ENCODE measurements at places on chromosomes 7 and 10.

DNA sequence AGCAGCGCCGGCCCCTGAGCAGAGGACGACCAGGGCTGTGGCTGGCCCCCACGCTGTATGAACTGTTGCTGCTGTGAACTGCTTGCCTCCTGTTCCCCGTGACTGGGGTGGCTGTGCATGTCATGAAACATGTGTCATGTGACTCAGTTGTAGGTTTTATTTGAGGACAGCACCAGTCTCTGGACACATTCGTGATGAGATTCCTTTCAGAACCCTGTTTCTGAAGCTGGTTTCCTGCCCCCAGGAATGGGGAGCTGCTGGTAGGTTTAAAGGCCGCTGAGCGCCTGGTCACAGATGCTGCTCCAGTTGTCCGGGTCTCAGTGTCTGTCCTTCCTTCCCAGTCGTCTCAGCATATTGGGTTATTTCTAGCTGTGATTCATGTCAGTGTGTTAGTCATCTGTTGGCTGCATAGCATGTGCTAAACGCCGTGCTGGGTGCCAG is 79.1 kb upstream of the PPIF start:
- DNase-seq = no peak

DNA sequence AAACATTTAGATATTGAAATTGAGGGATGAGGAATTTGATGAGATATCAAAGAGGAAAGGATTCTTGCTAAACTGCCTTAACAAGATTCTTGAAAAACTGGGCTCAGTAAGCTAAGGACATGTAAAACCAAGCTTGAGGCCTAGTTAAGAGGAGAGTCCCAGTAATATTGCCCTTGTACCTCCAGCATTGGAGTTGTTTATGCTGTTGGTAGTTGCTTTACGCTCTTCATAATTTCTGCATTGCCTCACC is 156.1 kb upstream of the TRIM24 start:
- no peak for DNase-seq

- no peak for DNase-seq
Observed at GRCh38 chr7:38940774-38941173, 31.8 kb upstream of the VPS41 start.

GRCh38 chr7:20140291-20141001 is 76.7 kb downstream of the MACC1 start:
- no peak for DNase-seq

- DNase-seq = no peak
Observed at GRCh38 chr10:101666083-101666482, 28.9 kb downstream of the FBXW4 start.

DNA sequence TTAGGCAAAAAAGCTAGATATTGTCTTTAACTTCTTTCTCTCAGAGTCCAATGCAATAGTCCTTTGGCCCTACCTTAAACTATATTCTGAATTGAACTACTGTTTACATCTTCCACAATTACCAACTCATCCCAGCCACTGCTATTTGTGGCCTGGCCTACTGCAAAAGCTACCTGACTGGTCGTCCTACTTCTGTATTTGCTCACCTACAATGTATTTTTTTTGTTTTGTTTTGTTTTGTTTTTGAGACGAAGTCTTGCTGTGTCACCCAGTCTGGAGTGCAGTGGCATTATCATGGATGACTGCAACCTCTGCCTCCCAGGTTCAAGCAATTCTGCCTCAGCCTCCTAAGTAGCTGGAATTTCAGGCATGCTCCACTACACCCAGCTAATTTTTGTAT is 51.2 kb downstream of the ARL4A start:
- no peak for DNase-seq

GRCh38 chr7:140624392-140625191 is 16.0 kb downstream of the DENND2A start:
- no peak for DNase-seq

GRCh38 chr10:90363799-90364483 is 493.9 kb downstream of the HTR7 start:
- DNase-seq = no peak

GRCh38 chr7:422191-422885 is 97.3 kb downstream of the PDGFA start:
- no peak for DNase-seq

DNA sequence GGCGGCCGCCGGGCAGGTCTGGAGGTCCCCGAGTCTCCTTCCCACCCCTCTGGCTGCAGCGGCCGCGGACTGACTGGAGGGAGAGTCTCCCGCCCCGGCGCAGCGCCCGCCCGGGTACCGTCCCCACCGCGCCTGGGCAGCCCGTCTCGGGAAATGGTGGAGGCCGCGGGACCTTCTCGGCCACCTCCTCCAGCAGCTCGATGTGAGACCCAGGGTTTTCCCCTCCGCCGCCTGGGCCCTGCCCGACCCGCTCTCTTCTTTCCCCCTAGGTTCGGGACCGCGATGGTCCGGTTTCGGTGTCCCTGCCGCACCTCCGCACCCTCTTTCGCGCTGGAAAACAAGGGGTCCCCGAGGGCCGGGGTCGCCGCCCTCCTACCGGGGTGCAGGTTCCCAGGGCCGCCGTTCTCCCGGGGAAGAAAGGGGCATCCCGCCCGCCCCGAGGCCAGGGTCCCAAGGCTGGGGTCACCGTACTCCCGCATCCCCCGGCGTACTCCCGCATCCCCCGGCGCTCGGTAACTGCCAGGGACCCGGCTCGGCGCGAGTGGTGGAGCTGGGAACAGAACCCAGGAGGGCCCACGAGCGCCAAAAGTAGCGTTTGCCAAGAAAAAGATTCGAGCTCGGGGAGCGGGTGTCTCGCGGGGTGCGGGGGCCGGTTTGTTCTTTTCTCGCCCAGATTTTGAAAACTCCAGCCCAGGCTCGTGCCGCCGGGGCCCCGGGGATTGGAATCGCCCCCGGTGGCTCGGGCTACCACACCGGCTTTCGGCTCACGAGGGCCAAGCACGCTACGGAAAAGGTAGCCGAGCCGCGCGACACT is 3.4 kb downstream of the TNRC18 start:
- peak; percentile 71 for DNase-seq

DNA sequence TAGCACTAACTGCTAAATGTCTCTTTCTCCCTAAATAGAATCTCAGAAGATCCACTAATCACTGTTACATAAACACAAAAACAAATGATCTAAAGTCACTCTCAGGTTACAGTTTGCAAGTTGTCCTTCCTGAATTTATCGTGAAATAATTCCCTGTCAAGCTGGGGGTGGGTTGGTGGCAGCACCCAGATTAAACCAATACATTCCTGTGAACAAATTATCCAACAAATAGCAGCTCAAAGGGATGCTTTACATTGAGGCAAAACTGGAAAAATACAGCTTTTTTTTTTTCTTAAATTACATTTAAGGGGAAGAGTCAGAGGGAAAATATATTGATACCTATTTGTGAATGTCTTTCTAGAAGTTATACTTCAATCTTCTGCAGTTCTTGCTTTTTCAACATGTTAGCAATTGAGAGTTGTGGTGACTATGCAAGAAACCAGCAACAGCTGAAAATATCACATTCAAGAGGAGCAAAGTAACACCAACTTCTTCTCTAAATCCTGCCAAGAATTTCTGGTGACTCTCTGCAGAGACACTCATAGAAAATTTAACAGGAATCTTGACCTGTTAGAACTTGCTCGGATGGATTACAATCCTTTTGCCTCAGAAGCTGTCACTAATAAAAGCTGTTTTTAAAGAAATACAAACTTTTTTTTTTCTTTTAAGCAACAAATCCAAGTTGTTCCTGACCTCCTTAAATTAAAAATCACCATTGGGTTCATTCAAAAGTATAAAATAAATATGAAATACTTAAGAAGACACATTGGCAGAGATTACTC is 18.9 kb downstream of the LMOD2 start:
- no peak for DNase-seq

DNA sequence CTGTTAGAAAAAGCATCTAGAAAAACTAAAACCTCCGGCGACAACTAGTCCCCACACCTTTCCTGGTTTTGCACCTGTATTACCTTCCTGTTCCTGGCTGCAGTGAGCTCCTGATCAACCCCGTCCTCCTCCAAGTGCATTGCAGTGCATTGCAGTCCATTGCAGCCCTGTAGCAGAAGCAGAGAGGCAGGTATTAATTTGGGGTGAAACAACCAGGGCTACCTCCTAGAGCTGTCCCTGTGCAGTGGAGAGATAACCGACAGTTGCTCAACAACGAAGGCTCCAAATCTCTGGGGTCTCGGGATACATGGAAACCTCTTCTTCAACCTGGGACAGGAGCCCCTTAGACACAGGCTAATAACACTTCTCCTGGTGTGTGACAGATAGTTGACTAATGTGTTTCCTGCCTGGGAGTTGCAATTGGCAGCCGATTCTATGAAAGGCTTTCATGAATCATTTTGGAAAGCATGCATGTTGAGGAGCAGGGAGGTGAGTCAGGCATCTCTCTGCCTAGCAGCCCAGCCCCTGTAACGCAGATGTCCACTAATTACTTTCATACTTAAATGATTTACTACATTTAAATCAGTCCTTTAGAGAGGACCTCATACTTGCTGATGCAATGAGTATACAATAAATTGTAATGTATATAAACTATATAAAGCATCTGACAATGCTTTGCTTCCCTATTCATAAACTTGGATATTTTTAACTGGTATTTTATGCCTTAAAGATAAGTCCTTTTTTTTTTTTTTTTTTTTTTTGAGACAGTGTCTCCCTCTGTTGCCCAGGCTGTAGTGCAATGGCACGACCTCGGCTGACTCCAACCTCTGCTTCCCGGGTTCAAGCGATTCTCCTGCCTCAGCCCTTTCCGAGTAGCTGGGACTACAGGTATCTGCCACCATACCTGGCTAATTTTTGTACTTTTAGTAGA is 59.0 kb downstream of the PRR15 start:
- no peak for DNase-seq

DNA sequence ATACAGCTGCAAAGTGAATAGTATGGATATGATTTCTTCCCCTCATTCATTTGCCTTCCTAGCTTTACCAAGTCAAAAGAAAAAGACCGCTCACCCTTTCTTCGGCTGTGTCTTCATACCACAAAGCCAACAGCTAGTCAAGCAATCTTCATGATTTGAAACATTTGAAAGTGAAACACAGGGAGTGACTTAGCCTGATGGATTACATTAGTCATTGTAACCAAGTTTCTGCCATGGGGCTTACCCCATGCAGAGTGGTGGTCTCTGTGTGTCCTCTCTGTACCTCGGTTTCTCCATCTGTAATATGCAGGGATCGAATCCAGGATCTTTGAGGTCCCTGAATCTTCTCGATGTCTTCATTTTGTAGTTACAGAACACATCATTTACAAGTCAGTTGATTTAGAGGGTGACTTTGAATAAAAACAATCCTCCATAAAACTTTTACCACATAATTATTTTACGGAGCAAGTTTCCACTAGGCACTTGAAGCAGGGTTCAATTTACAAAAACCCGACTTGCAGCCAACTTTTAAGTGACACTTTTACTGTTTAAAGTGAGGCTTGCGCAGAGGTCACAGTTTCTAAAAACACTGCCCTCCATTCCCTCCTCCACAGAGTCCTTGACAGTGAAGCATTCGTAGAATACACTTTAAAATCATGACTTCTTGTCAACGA is 2.2 kb upstream of the LGI1 start:
- DNase-seq = no peak

DNA sequence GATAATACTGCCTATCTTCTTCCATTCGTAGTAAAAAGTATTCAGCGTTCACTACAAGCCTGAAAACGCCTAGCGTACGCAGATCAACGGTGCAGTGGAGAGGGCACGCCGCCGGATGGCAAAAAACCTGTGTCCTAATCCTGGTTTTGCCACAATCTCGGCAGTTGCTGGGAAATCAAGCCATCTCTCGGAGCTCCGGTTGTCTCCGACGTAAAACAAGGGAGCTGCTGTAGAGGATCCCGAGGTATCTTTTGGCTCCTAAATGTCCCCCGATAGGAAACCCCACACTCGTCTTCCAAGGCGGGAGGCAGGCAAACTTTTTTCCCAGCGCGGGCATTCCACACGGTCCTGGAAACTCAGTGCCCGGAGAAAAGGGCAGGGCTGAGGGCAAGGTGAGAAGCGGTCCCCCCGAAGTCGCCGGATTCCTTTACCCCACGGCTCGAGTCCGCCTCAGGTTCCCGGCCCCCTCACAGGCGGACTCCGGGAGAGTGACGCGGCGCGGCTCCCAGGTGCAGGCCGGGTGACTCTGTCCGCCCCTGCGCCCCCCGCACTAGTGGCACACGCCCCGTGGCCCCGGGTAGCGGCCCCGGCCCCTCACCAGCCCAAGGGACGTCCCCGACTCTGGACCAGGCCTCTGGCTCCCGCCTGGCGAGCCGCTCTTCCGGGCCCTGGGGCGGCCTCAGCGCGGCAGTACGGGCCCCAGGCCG is 649 bp downstream of the IDE start:
- DNase-seq = peak; percentile 52

GRCh38 chr10:61318429-61318828 is 134.8 kb downstream of the TMEM26 start:
- DNase-seq = no peak

GRCh38 chr10:48496831-48497779 is 107.8 kb downstream of the ARHGAP22 start:
- no peak for DNase-seq

DNA sequence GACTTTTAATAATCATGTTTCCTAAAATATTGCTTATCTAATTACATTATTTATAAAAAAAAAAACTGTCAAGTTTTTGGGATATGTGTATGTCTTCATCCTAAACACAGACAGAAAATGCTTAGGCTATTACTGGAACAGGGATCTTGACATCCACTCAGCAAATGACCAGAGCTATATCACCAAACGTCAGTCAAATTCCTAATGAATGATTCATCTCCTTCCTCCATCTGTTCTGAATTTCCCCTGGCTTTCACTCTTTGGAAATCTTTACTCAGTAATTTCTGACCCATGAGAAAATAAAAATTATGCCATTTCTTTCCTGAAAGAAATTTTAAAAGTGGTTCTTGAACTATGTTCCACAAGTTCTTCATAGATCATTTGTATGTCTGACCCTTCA is 552.4 kb upstream of the KCND2 start:
- no peak for DNase-seq

DNA sequence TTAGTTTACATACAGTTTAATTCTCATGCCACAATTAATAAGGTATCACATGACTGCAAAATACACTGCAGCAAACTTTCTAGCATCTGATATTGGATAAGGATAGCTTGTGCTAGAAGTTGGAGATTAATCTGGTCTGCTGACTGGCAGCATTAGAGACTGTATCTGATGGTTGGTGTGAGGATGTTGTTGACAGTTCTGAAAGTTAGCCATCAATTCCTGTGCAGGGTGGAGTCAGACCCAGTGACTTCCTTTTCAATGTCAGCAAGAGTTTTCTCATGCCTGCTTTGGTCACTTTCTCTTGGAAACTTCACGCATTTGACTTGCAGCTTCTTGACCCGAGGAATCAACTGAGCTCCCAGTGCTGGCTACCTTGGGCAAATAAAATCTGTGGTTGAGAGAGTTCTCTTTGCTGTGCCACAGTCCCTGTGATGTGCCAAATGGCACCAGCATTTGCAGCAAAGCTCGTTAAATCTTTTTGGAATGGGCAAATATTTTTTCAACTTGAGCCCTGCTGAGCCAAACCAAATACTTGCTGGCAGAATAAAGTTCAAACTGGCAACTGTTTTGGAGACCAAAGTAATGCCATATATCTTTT is 233.0 kb downstream of the TRIL start:
- no peak for DNase-seq

GRCh38 chr10:103895411-103896186 is 22.4 kb downstream of the STN1 start:
- no peak for DNase-seq
